GM12878 (cell line): ENCODE measurements at places on chromosomes 2 and 18.

DNA sequence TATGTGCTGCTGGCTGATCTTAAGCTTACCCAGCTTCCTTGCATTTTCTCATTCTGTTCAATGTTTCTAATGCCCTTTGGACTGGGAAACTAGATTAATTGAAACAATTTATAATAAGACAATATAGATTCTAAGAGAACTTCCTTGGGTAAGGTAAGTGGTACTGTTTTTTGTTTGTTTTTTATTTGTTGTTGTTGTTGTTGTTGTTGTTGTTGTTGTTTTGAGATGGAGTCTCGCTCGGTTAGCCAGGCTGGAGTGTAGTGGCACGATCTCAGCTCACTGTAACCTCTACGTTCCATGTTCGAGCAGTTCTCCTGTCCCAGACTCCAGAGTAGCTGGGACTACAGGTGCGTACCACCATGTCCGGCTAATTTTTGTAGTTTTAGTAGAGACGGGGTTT, 49.1 kb downstream of the CAB39 start:
- DNase-seq, result no peak

DNA sequence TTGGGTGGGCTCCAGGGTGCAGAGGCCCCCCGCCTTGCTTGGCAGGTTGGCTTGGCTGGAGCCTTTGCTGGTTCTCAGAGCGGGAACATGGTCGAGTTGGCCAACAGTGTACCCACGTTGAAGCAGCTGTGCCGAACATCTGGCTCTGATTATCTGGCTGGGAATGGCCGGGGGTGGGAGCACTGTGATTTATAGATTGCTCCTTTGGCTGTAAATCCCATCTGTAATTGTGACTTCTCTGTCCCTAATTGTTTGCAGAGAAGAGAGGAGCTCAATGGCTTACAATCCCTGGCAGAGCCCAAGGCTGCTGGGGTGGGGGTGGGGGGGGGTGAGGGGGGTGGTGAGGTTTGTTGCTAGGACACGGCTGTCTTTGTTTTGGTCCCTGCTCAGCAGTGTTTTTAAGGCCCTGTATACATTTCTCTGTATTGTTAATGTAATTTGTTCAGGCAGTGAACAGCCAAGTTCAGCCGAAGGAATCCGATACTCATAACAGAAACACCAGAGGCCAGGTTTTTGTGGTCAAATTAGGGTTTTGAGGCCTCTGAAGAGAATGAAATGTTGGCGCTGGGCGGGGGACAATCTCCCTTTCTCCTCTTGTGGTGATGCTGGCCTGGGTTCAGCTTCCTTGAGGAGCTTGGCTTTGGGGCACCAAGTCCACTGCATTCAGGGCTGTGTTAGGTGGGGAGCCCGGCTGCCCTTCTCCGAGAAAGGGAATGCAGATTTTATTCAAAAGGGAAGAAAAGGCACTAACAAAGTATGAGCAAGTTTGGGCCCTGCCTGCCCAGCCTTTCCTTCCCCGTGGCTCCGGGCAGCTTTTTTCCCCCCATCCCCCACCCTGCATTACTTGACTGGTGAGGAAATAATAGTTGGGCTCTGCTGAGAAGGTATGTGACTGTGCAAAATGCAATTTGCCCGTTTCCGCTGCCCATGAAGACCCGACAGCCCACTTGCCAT, 82.5 kb downstream of the TCF7L1 start:
- DNase-seq, result no peak

- no peak for DNase-seq
Measured at GRCh38 chr2:43823751-43824150, 14.9 kb downstream of the ABCG5 start.

GRCh38 chr2:198456418-198456817, 652.0 kb downstream of the PLCL1 start:
- DNase-seq, result no peak
